ENCODE measurements at places on chromosomes 3 and 15.

GRCh38 chr3:155018621-155019330, 61.3 kb upstream of the MME start:
- DNase-seq, result no peak

GRCh38 chr3:128524374-128525299, 31.6 kb upstream of the GATA2 start:
- DNase-seq, result no peak

- DNase-seq, result no peak
These were observed 72.8 kb upstream of the FAN1 start for GRCh38 chr15:30830961-30831360.

DNA sequence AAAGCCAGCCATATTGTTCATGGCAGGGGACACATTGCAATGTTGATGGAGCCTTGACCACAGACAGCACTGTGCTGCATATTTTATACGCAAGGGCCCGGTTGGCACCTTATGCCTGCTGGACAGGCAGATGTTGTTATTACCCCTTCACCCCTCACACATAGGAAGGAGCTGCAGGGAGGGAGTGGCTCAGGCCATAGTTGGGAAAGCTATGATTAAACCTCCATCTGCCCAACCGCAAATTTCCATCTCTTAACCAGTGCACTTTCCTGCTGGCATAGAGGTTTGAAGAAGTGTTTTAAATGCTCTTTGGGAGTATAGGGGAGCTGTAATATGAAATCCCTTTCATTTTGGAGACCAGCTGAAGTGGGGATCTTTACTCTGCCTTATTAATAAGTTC, 224.7 kb downstream of the CACNA2D3 start:
- DNase-seq, result no peak

DNA sequence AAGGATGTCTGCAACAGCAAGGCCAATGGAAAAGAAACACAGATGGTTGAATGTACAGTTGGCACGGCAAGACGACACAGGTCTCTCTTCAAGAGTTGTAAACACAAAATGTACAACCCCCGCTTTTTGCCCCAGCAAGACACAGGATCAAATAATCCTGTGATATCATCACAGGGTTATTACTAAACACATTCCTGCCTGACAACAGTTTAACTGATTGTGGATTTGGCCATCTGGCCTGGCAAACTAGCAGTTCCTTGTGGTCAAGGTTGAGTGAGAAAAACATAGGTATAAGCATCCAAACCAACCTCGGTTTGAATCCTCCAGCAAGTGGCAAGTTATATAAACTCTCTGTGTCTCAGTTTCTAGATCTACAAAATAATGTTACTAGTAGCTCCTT, 23.4 kb downstream of the PARP16 start:
- no peak for DNase-seq

GRCh38 chr15:50183112-50183794, 1.3 kb downstream of the SLC27A2 start:
- no peak for DNase-seq

DNA sequence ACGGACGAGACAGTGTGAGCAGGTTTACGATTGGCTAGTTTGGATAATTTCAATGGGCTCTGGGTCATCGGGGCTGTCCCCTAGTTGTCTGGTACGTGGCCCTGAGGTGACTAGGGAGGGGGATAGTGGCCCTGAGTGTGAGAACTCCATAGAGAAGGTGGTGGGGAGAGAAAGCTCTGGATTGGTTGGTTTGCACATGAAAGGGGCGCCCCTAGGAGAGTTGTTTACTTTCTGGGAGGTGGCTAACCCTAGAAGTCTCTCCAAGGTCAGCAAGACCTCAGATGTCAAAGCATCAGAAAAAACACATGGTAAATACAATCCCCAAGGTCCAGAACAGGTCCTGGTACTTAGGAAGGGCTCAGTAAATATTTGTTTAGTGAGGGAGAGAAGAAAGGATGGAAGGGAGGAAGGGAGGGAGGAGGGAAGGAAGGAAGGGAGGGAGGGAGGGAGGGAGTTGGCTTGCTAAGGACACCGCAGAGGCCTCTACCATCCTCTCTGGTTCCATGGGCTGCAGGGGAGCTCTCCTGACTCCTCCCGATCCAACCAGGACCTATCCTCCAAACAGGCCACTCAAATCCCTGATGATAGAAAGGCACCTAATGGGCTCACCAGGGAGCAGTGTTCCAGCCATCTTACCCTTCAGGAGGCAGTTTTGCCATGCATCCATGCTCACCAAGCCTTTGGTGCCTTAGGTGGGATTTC, 3.0 kb upstream of the TRH start:
- no peak for DNase-seq

All from T-helper 9 cell (primary cell).